Myometrial cell (primary cell): ENCODE measurements at places on chromosomes 11 and 22. TPM values are rescaled to one million over a fixed set of nuclear protein-coding genes. Genes with fewer than 3 reads are reported as not detected.

The MRGPRX3 gene
- not detected in 2 replicates for total RNA-seq

The TMEM86A gene
- 0.53 and 0.86 TPM in 2 replicates for total RNA-seq

The VWA5A gene
- total RNA-seq: 10.1 and 14.5 TPM in 2 replicates

The LMNTD2 gene
- total RNA-seq: 0.29 TPM in 1 of 2 replicates, not detected in the other

The LRRC4C gene
- total RNA-seq: not detected in 2 replicates

The CTSF gene
- total RNA-seq: 9.5 and 14.5 TPM in 2 replicates

The NCR3LG1 gene
- 4.0 and 4.8 TPM in 2 replicates for total RNA-seq

The DRAP1 gene
- total RNA-seq: 405 and 416 TPM in 2 replicates

The ART5 gene
- not detected in 2 replicates for total RNA-seq

The CALCA gene
- not detected in 2 replicates for total RNA-seq

The WT1 gene
- 26.4 and 28.0 TPM in 2 replicates for total RNA-seq

The RANBP1 gene
- total RNA-seq: 547 and 560 TPM in 2 replicates

The CCDC87 gene
- total RNA-seq: under 0.01 and 0.35 TPM in 2 replicates

The ATP6V1E1 gene
- total RNA-seq: 125 and 152 TPM in 2 replicates

The RAG1 gene
- total RNA-seq: 0.29 and 0.89 TPM in 2 replicates

The OR5B21 gene
- not detected in 2 replicates for total RNA-seq

The B4GALNT4 gene
- total RNA-seq: 1.2 and 2.0 TPM in 2 replicates

The OR5M8 gene
- total RNA-seq: not detected in 2 replicates

The ATL3 gene
- total RNA-seq: 84.5 and 94.5 TPM in 2 replicates
